ENCODE measurements at places on chromosomes 1 and 21.
A peak's percentile ranks its signal among the peaks of the same experiment; 100 is the strongest.

GRCh38 chr1:214228976-214229375, 52.0 kb upstream of the SMYD2 start:
- no peak for DNase-seq

DNA sequence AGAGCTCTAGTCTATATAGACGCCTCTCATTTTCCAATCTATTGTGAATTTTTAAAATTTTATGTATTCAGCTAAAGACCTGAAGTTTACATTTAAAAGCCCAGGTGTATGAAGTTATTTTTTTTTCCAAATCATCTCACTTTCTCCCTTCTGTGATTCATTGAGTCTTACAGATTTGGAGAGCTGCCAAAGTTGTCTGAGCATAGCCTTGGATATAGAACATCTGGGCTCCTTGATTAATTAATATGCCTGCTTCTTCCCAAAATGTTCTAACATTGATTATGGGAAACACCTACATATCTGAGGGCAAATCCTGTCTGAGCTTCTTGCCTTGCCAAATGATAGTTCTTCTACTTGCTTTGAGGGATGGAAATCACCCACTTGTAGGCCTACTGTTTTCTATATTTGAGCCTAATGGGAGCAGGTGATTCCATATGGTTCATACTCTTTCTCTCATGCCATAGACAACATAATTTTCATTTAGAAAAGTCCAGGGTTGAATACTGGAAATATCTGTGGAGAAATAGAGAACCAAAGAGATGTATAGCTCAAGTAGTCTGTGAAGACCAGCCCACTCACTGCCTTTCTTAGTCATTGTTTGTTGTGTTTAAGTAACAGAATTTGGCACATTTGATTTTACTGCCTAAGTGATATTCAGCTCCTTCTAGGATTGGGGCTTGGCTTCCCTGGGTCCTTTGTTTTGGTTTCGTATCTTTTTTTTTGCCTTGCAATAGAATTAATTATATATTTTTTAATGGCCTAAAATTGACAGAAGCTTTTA, 46.2 kb downstream of the MACF1 start:
- no peak for DNase-seq

DNA sequence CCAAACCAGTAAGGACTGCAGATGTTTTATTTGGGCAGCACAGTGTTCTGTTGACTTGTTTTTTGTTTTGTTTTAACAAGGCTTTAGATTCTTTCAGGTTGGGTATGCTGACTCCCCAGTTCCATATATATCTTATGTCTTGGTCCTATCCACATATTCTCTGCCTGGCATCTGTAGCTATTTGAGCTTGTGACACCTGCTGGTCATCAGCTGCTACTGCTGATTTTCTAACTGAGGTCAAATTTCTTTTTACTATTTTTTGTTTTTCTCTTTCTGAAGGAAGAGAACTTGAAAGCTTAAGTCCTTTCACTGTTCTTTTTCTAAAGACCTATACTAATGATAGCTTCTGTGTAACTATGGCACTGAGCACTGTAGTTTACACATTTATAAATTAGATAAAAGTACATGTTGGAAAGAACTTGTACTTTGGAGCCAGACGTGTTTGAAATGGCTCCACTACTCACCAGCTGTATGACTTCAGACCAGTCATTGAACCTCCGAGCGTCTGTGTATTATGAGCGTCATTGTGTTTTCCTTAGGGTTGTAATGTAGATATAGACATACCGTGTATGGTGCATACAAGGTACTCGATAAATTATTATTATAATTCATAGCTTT, 109.4 kb downstream of the NRDC start:
- DNase-seq = peak; percentile 77

DNA sequence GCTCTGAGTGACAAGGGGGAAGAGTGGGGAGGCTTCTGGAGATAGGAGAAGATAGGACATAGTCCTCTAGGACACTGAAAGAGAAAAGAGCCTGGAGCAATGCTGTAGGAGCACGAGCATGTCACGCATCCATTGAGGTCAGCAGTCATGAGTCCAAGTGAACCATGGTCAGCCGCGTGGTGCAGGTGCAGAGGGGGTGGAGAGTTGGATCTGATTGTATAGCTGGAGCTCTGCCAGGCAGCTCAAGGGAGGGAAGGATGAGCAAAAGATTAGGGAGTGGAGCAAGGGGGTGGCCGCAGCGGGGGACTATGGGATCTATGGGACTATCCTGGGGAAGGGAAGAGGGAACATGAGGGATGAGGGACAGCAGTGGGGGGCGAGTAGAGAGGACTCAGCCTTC, 14.0 kb downstream of the PADI1 start:
- DNase-seq = no peak

- DNase-seq = no peak
Measured at GRCh38 chr1:212981571-212982328, 31.4 kb downstream of the VASH2 start.

DNA sequence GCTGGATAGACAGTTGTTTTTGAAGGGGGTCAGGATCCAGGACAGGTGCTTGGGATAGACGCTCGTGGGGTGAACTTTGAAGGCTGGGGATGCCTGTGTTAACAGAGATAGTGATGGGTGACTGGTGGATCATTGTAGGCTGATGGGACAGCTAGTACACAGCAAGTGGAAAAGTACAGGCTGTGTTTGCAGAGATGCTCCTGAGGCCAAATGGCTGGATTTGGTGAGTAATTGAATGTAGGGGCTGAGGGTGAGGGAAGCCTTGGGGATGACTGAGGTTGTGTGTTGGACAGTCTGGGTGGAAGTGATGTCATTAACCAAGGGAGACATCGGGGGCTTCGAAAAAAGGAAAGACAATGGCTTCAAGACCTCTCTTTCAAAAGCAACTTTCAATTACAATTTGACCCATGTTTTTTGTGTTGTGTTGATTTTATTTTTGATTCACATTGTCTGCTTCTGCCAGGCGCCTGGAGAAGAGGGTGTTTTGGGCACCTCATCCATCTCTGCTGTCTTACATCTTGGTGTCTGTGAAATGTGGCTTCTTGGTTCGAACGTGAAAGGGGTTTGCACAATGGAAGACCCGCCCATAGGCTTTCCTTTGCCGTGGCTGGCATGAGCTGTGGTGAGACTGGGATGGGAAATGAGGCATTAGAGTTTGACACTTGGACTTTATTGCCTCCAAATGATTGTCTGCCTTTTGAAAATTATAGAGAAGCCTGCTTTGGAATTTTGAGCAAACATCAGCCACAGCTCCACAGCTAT, 147.5 kb downstream of the FOXD2 start:
- no peak for DNase-seq

- DNase-seq = no peak
Measured at GRCh38 chr1:111512132-111512889, 8.9 kb upstream of the ADORA3 start.

DNA sequence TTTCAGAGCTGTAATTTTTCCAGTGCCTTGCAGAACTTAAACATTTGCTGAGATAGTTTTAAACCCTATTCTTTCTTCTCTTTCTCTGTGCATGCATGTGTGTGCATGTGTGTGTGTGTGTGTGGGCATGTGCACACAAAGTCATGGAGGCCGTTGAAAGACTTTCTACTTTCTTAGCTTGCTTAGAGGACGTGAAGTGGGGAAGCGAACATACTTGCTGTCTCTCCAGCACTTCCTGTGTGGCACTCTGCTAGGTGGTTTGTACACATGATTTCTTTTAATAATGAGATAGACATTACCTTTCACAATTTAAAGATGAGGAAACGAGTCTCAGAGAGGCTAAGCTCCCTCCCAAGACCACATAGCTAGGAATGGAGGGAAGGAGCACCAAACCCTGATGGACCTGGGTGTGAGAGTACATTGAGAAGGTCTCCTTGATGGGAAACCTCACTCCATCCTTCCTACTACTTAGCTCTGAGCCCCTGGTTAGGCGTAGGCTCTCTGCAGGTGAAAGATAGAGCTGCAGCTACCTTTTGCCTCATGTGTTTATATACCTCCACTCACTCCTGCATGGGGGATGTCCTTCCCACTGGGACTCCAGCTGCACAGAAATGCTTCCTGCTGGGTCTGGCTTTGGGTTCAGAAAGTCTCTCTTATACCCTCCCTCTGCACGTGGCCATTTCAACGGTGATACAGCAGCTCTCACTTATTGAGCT, 101.9 kb upstream of the USP24 start:
- no peak for DNase-seq

DNA sequence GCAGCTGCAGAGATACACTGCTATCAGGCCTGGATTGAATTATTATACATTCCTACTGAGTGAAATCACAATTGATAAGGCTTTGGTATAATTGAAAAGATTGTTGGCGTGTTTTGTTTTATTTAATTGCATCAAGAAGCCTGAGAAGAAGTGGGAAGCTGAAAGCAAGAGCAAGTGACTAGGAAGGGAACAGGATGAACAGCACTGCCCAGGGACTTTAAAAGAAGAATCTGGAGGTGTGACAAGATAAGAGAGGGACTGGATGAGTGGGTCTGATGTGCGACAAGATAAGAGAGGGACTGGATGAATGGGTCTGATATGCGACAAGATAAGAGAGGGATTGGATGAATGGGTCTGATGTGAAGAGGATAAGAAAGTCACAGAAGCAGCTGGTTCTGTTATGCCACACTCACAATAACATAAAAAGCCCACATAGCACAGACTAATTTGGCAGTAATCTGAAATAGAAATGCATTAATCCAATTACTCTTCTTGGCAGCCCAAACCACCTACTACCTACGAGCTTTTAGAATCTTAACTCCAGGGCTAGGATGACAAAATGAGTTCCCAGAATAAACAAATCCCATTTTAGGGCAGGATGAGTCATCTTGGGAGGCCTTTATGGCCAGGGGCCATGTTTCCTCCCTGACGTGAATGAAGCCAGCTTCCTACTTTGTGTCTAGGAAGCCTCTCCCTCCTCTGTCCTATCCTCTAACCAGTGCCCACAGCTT, 129.7 kb downstream of the DUSP10 start:
- DNase-seq = peak; percentile 81

GRCh38 chr1:164623805-164624204, 64.8 kb downstream of the PBX1 start:
- DNase-seq = no peak

DNA sequence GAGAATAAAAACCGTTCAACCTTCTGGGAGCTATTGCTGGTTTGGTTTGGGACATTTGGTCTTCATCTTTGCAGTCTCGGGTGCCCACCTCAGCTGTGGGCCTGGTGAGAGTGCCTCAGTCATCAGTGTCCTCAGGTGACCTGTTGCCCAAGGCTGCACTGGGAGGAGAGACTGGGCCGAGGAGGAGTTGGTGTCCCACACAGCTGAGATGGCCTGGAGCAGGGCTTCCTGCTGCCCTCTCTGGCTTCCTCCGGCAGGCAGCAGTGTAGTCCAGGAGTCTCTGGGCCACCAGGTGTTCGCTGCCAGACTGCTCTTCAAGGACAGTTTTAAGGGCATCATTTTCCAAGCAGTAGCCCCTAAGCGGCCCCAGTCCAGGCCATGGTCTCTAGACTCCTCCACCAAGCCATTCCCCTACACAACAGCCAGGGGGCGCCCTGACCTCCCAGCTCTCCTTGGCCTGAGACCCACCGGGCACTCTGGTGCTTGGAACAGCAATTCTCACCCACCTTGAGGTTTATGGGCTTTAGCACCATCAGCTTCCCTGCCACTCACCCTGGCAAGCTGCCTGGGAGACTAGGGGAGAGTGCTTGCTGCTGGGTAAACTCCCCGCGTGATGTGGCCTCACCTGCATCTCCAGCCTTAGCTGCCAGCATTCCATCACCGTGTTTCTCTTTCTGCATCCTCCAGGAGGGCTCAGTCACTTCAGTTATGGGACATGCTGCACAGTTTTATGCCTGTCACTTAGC, 9.1 kb upstream of the SYTL1 start:
- peak; percentile 85 for DNase-seq

GRCh38 chr1:244782056-244782455, 53.4 kb upstream of the COX20 start:
- DNase-seq = peak; percentile 29

DNA sequence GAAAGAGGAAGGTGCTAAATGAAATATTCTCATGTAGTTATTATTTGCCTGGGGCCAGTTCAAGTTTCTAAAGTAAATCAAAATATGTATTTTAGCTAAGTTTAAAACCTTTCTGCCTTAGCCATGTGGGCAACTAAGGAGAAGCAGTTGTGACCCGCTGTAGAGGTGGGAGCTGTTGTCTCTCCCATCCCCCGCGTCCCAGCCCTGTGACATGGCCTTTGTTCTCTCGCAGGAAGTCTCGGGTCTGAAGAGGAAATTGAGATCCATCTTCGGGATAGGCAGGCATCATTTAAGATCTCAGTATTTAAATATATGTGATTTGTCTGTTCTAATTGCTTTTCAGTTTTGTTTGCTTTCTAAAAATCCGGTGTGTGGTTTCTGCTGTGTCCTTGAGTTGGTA, 121.5 kb downstream of the CAMTA1 start:
- DNase-seq = no peak

GRCh38 chr1:58123051-58123450, 423.5 kb downstream of the OMA1 start:
- no peak for DNase-seq

DNA sequence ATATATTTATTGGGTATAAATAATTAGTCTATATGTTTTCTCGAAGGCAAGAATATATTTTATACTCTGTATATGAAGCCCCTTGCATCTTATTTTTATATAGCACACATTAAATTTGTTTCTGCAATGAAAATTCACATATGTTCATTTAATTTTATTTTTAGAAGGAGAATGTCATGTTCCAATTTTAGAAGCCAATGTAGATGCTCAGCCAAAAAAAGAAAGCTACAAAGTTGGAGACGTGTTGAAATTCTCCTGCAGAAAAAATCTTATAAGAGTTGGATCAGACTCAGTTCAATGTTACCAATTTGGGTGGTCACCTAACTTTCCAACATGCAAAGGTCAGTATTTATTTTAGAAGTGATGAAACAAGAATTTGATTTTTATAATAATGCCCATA, 16.6 kb downstream of the CFHR5 start:
- DNase-seq = no peak

DNA sequence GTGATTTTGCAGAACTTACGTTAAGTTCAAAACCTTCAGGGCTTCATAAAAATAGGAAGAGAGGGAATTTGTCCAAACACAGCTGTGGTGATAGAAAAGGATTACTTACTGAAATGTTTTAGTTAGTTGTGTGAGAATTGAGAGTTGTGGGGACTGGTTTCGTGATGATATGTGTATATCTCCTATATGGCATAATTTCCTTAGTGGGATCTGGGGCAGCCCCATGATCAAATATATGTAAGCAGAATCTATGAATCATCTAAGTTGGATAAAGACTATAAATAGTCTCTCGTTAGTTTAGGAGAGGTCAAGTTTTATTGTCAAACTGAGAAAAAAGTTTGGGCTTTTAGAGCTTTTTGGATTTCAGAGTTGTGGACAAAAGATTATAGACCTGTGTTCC, 14.9 kb downstream of the MTR start:
- no peak for DNase-seq

GRCh38 chr1:7579831-7580804, 191.0 kb upstream of the VAMP3 start:
- no peak for DNase-seq

Data from GM03348 (cell line).